ENCODE measurements at places on chromosomes 2 and 18.

DNA sequence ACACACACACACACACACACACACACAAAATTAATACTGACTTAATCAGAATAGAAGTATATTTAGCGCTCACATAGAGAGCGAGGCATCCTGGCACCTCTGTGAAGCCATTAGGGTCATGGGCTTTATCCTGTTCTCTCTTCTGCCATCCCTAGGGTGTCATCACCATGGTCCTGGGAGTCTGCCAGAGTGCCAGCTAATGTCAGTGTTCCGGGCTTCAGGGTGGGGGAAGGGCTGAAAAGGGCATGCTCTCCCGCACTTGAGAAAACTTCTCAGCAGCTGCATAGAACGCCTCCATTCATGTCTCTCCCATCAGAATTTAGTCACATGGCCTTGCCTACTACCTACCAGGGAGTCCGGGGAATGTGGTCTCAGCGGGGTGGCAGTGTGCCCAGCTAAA, 19.7 kb upstream of the DYNC2LI1 start:
- DNase-seq, result no peak

GRCh38 chr2:114727012-114727411, 284.6 kb downstream of the DPP10 start:
- no peak for DNase-seq

- DNase-seq, result peak; percentile 32
These were observed 52.6 kb downstream of the GNAL start for GRCh38 chr18:11741505-11742145.

DNA sequence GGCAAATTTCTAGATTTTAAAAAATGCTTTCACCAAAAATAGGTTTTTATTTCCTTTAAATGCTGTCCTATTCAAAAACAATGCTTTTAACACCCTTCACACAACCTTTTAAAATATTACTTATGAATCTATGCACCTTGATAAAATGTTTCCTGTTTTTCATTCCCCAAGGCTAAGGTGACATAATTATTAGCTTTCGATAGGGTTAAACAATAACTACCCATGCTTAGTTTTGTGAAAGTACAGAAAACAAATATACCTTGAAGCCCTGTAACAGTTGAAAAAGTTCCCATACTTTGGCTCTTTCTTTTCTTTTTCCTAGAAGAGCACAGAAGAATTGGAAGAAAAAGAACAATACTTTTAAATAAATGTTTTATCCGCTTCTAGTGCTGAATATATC, 54.9 kb upstream of the ITPRID2 start:
- no peak for DNase-seq

- DNase-seq, result no peak
These were observed 173.7 kb upstream of the FIGN start for GRCh38 chr2:163909411-163910080.

DNA sequence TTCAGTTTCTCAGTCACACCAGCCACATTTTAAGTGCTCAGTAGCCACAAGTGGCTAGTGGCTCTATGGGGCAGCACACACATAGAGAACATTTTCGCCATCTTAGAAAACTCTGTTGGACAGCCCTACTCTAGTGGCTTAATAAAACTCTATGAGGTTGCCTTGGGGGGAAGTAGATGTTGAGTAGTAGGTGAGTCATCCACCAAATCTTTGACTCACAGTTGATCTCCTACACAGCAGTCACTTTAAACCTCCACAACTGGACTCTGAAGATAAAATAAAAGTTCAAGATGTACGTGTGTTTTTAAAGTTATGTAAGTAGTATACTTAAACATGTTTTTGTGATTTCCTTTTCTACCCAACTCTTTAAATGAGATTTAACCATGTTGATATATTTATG, 379.0 kb downstream of the SETBP1 start:
- DNase-seq, result peak; percentile 58

DNA sequence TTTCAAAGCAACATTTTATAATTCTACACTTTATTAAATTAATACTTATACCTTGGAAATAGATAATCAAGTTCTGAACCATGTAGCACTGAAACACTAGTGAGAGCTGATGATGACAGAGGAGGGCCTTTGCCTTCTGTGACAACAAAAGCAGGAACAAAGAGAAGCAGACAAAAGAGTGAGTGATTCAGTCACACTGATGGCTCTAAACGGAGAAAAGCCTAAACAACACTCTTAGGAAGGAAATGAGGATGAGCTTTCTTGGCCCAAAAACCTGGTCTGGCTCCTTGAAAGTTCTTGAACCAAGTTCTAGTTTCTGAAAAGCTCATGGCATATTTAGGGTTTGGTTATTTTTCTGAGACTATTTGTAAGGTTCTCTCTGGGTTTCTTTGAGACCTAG, 271.9 kb downstream of the DPP10 start:
- DNase-seq, result no peak

GRCh38 chr2:129922571-129923264, 56.7 kb upstream of the RAB6C start:
- no peak for DNase-seq

GRCh38 chr18:55038162-55038561, 78.9 kb upstream of the CCDC68 start:
- peak; percentile 80 for DNase-seq

GRCh38 chr18:35387152-35387571, 10.0 kb upstream of the ZNF396 start:
- DNase-seq, result peak; percentile 43

DNA sequence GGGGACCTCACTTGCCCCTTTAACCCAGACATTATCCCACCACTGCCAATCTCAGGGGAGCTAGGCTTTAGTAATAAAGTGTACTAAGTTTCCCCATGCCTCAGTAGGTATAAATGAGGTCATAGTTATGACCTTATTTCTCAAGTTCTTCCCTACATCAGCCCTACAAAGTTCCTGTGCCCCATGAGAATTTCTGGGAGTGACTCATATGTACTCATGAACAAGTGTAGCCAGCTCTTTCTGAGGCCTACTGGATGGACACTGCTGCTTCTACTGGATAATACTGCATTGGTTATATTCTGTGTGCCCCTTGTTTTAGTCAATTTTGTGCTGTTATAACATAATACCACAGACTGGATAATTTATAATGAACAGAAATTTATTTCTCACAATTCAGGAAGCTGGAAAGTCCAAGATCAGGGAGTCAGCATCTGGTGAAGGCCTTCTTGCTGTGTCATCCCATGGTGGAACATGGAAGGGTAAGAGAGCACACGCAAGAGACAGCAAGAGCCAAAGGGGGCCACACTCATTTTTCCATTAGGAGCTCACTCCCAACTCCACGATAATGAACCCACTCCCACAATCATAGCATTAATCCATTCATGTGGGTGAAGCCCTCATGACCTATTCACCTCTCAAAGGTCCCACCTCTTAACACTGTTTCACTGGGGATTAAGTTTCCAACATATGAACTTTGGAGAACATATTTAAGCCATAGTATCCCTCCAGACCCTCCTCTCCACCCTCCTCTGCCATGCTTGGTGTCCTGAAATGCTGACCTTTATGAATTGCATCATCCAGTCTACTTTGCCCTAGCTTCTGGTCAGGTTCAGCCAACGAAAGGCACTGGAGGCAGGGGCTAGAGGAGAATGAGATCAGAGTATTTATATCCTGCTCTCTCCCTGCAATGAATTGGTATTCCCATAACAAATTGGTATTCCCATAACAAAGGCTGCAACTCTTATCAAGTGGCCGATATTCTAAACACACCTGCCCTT, 25.4 kb upstream of the ST3GAL5 start:
- DNase-seq, result peak; percentile 63

Measured in ELR (cell line).